Suprapubic skin (tissue), 4 donors: ENCODE measurements at places on chromosomes 7 and 10. TPM values are rescaled to one million over a fixed set of nuclear protein-coding genes. Genes with fewer than 3 reads are reported as not detected.

The SPDYE6 gene
- total RNA-seq: not detected

The MRM2 gene
- total RNA-seq: 11.3 TPM

DNA sequence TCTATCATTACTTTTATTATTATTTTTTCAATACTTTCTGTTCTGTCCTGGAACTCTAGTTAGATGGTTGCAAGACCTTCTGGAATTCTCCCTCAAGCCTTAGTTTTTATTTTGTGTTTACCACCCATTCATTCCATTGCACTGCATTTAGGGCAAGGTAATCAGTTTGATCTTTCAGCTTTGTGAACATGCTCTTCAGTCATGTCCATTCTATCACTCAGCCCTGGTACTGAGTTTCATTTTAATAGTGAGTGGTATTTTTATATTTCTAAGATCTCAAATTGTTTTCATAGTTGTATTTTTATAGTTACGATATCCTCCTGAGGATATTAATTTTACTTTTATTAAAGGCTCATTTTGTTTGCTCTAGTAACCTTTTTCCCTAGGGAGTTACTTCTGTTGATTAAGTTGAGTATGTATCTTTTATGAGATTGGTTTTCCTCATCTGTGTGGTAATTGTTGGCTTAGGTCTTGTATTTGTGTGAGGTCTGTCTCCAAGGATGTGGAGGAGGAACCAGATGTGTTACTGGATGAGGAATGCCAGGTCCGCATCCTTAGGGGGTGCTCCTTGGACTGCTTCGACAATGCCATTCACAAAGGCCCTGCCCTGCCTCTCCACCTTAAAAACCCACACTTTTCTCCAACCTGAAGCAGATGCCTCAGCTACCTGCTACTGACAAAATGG, 46.7 kb upstream of the RAB18 start:
- no peak for DNase-seq

DNA sequence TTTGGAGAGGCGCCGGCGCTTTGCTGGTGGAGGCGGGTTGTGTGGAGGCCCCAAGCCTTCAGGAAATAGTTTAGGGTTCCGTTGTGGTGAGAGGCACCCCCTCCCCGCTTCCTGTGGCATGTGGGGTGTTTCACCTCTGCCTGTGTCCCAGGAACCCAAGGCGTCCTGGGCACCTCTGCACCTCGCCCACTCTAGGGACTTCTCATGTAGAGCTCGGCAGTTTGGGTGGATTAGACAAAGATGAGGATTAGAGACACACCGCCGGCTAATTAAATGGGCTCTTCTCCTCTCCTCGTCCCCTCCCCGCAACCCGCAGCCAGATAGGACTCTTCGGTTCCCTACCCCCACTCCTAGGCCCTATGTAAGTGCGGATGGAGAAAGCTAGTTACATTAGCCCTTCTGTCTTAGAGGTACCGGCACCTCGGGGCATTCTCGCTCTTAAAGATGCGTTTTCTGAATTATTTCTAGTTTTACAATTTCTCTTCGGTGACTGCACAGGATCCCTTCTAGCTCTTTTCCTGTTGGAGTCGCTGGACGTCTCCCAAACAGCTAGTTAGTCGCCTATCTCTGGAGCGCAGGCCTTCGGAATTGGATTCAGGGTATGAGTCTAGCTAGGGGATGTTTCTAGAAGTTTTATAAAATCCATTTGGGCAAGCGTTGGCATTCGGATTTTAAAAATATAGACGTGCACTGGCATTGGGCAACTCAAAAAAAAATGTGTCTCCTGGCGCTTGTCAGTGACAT, 7.8 kb downstream of the PTF1A start:
- no peak for DNase-seq

GRCh38 chr10:18501198-18501597, 150.2 kb downstream of the NSUN6 start:
- DNase-seq: no peak

DNA sequence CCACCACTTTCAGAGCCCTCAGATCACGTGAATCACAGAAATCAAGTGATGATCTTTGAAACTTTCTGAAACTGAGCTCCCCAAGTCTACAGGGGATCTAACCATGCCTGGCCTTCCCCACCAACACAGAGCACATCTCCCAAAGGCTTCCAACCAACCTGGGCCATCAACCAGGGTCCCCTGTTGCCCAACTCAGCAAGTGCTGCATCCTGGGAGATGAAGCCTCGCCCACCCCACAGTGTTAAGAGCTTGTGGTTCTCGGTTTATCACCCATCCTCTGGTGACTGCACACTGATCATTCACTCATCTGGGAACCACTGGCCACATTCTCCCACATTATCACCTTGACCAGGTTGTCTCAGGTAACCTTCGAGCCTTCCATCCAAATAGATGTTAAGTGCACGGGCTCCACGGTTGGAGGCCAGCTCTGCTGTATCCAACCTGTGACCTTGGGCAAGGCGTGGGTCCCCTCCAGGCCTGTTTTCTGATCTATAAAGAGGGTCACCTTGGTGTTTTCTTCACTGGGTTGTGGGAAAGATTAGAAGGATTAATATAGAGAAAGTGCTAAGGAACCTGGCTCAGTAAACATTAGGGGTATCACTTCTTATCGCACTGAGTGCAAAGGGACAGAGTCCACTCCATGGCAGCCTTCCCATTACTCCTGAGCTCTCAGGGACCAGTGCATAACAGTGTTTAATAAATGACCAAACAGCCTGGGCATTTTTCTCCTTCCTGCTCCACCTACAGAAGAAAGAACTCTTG, 3.6 kb downstream of the ZNF488 start:
- DNase-seq: peak; percentile 65
